ENCODE measurements at places on chromosomes 5 and 9.

GRCh38 chr5:56106837-56107236 lies 112.1 kb upstream of the IL6ST start:
- DNase-seq = no peak

- no peak for DNase-seq
Measured at GRCh38 chr5:71767661-71768060, 48.6 kb downstream of the CARTPT start.

DNA sequence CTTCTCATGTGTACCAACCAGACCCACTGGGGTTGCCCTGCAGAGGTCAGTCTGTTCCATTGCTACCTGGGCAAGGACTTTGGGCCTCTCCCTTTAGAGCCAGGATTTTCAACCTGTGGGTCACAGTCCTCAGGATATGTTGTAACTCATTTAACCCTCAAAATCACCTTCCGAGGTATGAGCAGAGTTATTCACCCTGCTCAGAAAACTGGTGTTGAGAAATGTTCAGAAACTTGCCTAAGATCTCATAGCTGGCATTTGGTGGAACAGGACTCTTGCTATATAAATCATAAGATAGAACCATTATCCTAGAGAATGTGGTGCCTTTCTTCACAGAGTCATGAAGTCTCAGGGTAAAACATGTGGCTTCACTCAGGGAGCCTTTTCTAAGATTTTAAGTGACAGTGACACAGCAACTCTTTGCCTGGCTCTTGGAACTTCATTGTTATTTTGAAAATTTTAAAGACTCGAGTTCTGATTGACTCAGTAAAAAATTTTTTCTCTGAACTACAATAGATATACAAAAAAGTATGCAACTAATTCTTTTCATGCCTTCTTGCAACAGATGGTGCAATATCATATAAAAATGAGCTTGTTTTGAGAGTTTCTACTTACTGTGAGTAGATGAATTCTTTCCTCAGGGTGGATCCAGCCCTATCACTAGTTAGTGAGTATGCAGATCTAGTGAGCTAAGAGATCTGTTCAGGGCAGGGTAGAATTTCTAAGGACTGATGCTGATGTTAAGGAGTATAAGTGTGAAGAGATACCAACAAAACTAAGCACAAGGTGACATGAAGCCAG lies 29.5 kb downstream of the CAST start:
- no peak for DNase-seq

DNA sequence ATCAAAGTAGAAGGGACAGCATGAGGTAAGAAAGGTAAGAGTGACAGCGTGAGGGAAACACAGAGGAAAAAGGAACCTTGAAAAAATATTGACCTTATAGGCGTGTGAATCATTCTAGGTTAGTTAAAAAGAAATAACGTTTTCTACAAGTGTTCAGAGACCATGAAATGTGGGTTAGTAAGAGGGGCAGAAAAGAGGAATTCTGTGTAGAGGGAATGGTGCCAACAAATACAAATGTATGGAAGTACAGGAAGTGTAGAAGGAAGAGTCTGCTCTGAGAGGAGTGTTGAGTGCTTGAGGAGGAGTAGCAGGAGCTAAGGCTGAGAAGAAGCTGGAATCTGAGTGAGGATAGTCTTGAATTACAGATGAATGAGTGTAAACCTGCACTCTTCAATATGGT lies 418.6 kb upstream of the RIOK2 start:
- DNase-seq = no peak

GRCh38 chr5:59462956-59463355 lies 430.6 kb downstream of the PDE4D start:
- DNase-seq = no peak

- DNase-seq = no peak
Measured at GRCh38 chr9:108178318-108178717, 677.5 kb downstream of the ACTL7B start.

DNA sequence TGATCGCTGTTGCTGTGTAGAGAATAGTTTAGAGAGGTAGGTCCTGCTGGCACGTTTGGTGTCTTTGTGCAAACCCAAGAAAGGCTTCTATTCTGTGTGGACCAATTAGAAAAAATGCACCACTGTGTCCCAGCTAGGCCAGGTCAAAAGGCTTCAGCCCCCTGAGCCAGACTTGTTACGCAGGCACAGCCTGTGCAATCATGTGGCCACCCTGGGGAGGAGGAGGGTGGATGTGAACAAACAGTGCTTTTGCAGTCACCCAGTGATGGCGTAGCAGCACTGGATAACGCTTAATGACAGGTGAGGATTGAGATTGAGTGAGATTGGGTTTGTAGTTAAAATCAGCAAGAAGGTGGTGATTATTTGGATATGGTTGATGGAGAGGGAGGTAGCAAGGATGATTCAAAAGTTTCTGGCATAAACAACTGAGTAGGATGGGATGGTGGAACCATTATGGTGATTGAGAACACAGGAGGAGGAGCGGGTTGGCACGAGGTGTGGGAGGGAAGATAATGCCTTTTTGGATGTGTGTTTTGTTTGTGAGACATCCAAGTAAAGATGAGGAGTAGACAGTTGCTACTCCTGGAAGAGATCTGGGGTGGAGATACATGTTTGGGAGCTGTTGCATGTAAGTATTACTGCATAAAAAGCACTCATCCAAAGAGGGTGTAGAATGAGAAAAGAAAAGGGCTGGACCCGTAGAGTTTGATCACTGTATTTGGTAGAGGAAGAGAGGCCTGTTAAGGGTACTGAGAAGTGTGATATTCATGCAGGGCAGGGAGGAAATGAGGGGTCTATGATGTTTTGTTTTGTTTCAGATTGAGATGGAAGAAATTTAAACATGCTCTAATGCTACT lies 6.7 kb downstream of the GCNT1 start:
- DNase-seq = no peak

- no peak for DNase-seq
Measured at GRCh38 chr9:92378865-92379560, 25.4 kb downstream of the OGN start.

DNA sequence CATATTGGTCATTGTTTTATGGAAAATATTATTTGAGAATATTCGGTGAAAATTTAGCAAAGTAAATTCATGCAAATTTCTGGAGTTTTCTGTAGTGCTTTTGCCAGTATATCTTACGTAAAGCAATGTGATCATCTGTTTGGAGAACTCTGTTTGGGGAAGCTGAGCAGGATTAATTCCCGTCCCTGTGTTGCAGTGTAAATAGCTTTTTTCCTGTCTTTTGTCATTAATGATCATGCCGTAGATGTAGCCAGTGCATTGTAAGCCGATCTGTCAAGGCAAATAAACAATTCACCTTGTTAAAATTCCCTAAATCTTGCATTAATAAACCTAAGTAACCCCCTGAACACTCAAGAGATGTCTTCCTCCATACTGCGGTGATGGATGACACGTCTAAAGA lies 39.2 kb downstream of the PPIC start:
- no peak for DNase-seq

GRCh38 chr5:152532714-152533113 lies 127.6 kb upstream of the NMUR2 start:
- no peak for DNase-seq

GRCh38 chr5:123086376-123087055 lies 2.5 kb upstream of the PRDM6 start:
- no peak for DNase-seq

- DNase-seq = no peak
Measured at GRCh38 chr5:119315516-119315949, 40.3 kb upstream of the TNFAIP8 start.

GRCh38 chr9:79977510-79978197 lies 405.9 kb downstream of the TLE4 start:
- no peak for DNase-seq

DNA sequence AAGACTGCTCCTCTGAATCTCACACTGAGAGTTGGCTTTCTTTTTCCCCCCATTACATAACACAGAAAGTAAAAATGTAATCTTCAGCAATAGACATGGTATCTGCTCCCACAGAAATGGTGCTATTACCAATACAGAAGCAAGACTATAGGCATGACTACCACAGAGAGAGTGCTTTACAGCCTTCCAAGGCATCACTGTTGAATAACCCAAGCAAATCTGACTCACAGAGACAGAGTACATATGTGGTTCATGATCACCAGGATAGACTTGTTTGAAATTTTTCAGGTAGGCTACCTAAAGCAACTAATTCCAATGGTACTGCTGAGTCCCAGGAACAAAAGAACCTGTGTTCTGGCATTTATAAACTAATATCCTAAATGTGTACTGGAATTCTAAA lies 1373.4 kb upstream of the C9orf72 start:
- no peak for DNase-seq

GRCh38 chr9:86892576-86892975 lies 54.7 kb downstream of the GAS1 start:
- no peak for DNase-seq

- DNase-seq = no peak
Measured at GRCh38 chr5:170287532-170287931, 10.0 kb downstream of the LCP2 start.

DNA sequence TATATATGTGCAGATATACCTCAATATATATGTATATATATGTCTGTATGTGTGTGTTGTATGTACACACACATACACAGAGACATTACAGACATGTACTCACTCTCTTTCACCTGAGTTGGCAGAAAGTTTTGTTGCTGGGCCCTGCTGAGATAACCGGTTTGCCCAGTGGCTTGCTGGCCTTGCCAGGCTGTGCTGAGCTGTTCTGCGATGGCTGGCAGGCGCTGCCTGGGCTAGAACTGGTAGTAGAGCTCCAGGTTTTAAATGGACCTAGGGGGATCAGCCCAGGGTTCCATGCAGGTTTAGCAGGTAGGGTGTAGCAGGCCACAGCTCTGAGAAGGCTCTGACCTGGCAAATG lies 394.3 kb downstream of the GADD45G start:
- DNase-seq = no peak

- no peak for DNase-seq
Measured at GRCh38 chr5:54644226-54644625, 126.7 kb downstream of the SNX18 start.

- no peak for DNase-seq
Measured at GRCh38 chr5:140381972-140382371, 19.7 kb upstream of the ANKHD1 start.

- DNase-seq = no peak
Measured at GRCh38 chr5:9189681-9190080, 356.2 kb downstream of the SEMA5A start.

GRCh38 chr5:142244440-142244839 lies 80.4 kb downstream of the SPRY4 start:
- DNase-seq = no peak

DNA sequence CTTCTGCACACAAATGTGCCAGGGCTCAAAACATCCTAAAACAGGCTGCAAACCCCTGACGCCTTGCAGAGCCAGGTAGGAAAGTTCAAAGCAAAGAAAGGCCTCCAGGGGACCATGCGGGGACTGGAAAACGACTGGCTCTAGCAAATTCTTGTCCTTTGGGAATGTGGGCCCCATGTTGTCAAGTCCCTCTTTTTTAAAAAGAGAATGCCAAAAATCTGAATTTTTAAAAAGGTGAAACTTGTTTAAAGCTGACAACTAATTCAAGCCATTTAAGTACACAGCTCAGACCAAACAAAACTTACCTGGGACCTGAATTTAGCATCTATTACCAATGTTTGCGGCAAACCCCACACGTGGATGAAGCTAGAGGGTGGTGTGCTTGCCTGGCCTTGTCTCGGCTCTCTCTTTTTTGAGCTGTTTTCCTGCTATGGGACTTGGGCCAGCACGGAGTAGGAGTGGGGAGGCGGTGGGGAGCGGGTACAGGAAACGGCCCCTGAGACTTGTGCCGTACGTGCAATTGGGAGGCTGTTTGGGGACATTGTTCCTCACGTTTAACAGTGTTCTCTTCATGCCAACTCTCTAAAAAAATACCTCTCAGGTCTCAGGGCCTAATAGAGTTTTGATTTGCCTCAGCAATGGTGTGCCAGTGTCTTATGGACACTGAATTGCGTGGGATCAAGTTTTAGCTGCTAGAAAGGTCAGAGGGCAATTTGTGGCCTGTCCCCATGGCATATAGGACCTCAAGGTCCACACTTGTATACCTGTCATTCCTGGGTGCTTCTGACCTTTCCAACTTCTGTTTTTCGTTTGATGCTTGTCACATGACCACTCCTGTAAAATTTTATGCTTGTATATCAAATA lies 15.1 kb upstream of the PHF19 start:
- DNase-seq = no peak

DNA sequence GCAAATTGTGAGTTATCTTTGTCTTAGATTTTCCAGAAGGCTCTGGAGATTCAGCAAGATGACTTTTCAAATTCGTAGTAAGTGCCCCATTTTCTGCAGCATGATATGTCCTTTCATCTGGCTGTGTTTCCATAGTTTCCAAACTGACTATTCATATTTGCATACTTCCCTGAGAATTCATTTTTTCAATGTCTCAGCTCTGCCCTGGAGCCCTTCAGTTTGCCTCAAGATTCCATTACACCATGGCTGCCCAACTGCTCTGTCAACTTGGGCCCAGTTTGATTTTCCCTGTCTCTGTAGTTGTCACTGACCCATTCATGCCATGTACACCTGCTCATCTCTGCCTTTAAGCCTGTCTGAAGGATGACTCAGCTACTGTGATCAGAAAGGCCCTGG lies 94.2 kb upstream of the RUSC2 start:
- DNase-seq = no peak

- DNase-seq = no peak
Measured at GRCh38 chr9:104944356-104944755, 16.4 kb upstream of the ABCA1 start.

DNA sequence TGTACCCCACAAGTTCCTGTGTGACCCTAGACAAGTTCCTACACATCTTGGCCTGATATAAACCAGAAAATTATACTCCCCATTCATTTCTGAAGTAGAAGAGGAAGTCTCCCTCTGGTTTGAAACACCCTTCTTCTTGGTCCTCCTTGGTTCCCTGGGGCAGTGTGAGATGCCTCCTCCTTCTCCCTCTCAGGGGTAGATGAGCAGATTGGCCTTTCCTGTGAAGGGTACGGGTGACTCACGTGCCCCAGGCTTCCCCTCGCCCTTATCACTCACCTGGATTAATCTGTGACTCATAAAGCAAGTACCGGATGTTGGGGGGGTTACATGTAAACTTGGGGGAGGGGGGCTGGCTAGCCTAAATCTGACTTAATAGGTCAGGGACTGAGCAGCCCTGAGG lies 11.1 kb upstream of the AQP3 start:
- no peak for DNase-seq

DNA sequence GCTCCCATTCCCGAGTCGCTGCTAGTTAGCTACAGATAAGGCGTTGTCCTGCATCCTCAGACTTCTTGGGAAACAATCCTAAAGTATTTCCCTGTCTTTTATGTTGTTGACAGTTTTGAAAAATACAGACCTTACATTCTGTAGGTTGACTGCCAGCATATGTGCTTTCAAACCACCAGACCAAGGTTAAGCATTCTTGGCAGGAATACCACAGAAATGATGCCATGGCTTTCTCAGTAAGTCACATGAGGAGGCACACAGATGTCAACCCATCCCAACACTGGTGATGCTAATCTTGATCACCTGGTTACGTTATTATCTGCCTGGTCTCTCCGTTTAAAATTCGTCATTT lies 871 bp downstream of the GLE1 start:
- DNase-seq = no peak
